ENCODE measurements at places on chromosomes 7 and 10.

GRCh38 chr10:119867317-119867716 lies 5.3 kb downstream of the MCMBP start:
- no peak for DNase-seq

GRCh38 chr10:75449382-75450074 lies 18.1 kb downstream of the LRMDA start:
- no peak for DNase-seq

- DNase-seq, result no peak
Measured at GRCh38 chr10:15321431-15322341, 49.4 kb downstream of the FAM171A1 start.

- DNase-seq, result peak; percentile 50
Measured at GRCh38 chr10:12448729-12449391, 99.5 kb downstream of the CAMK1D start.

- no peak for DNase-seq
Measured at GRCh38 chr7:83065714-83066113, 97.0 kb downstream of the PCLO start.

DNA sequence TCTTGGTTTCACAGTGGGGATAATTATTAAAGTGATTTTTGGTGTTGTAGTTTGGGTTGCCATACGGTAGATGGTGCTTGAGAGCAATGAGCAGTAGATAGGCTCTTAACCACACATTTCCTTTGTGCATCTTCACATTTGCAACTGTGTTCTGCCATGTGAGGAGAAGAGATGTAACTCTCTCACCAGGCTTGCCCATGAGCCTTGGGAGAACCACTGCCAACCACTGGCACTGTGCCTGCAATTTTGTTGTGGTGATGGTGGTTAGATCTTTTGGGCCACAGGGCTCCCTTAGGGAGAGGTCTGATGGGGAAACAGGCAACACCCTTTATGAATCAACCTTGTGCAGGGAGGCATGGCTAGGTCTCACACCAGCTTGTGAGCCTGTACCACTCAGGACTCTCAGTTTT lies 204.3 kb downstream of the CCDC7 start:
- no peak for DNase-seq

DNA sequence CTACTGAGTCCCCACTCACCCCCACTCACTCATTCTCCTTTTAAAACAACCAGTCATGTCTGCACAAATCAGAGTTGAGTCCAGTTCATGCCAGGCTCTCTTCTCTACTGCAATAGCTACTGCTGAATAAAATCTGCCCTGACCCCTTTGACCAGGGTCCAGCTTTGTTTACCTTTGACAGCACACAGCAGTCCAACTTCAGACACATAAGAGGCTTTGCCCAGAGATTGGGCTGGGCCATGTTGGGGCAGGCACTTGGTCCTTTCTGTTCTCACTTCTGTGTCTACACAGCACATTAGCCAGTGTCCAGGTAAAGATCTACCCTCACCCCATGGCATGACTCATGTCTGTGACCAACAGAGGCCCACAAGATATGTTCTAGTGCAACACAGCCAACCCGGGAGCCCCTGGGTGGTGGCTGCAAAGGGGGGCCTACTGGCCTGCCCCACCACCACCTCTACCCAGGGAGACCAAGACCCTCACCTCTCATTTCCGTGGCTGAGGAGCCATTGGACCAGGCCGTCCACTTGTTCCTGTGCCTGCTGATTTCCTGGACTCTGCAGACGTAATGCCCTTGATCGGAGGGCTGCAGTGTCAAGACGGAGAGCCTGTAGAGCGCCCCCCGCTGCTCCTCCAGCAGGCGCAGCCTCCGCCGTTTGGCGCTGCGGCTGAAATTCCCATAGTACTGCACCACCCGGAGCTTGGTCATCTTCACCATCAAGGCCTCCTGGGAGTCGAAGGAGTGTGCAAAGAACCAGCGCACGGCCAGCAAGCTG lies 8.0 kb downstream of the VSTM4 start:
- no peak for DNase-seq

GRCh38 chr7:139095194-139095659 lies 14.3 kb downstream of the ZC3HAV1 start:
- no peak for DNase-seq

DNA sequence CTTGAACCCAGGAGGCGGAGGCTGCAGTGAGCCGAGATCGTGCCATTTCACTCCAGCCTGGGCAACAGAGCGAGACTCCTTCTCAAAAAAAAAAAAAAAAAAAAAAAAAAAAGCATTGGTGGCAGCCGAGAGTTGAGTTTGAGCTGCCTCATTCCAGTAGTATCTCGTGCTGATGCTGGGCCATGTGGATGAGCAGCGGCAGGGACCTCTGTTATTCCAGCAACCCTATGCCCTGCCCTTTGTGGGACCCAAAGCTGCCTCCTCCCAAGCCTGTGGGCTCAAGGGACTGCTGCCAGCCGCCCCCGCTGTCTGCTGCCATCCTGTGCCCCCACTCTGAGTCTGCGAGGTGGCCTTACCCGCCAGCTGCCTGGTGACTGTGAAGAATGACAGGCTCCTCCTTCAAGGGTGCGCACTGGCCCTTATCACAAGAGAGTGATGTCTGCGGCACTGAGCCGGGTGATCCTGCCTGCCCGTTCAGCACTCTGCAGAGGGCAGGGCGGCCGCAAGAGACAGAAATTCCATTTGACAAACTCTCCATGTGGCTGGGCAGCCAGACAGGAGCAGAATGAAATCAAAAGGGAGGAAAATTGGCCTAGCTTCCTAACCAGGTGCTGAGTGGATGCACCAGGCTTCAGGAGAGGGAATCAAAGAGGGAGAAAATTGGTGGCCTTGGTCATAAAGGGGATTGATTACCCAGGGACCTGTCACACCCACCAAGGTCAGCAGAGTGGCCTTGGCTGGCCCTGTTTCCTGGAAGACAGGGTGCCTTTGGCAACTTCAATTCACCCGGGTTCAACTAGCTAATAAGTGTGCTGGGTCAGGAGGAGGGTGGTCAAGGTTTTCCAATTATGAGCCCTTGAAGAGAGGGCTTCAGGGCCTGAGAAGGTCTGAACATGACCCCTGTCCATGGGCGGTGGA lies 65.3 kb upstream of the ZMIZ1 start:
- no peak for DNase-seq

GRCh38 chr7:17743316-17743715 lies 197.0 kb downstream of the SNX13 start:
- DNase-seq, result no peak

DNA sequence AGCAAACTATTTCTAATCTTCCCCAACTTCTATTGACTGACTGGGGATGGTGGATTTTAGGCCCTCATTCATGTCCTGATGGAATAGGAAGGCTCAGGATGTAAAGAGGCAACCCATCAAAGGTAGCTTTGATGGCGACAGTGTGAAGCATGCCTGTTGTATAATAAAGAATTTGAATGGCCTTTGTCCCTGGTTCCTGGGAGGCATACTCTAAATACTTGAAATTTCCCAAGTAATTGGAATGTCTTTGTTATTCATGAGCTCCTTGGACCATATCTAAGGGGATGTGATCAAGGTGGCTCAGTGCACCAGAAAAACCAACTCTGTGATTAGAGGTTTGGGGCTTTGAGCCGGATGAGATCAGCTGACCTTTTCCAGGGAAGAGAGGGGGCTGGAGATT lies 264.5 kb upstream of the NEBL start:
- no peak for DNase-seq

GRCh38 chr10:71982269-71983178 lies 18.3 kb downstream of the CHST3 start:
- no peak for DNase-seq

- no peak for DNase-seq
Measured at GRCh38 chr7:18347170-18347569, 148.4 kb upstream of the HDAC9 start.

GRCh38 chr7:37359662-37360444 lies 88.8 kb downstream of the ELMO1 start:
- DNase-seq, result no peak

GRCh38 chr7:106841896-106842390 lies 23.1 kb upstream of the PIK3CG start:
- DNase-seq, result no peak

GRCh38 chr10:114854906-114855305 lies 33.3 kb downstream of the FHIP2A start:
- DNase-seq, result no peak

GRCh38 chr7:96045919-96046318 lies 273.6 kb downstream of the DYNC1I1 start:
- no peak for DNase-seq

DNA sequence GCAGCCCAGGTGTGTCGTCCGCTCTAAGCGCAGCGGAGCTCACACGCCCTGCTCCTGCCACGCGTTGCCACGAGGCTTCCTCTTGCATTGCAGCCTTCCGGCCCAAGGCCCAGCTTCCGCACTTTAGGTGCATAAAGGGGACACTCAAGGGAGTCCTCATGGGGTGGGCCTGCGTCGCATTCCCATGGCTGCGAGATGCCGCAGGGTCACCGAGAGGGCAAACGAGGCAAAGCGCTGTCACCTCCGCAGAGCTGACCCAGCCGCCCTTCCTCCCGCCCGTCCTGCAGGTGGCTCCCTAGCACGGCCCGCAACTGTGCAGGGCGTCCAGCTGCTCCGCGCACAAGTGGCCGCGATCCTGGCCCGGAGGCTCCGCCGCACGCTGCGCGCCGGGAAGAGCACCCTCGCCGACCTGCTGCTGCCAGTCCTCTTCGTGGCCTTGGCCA lies 283.5 kb downstream of the ABCA13 start:
- DNase-seq, result no peak

DNA sequence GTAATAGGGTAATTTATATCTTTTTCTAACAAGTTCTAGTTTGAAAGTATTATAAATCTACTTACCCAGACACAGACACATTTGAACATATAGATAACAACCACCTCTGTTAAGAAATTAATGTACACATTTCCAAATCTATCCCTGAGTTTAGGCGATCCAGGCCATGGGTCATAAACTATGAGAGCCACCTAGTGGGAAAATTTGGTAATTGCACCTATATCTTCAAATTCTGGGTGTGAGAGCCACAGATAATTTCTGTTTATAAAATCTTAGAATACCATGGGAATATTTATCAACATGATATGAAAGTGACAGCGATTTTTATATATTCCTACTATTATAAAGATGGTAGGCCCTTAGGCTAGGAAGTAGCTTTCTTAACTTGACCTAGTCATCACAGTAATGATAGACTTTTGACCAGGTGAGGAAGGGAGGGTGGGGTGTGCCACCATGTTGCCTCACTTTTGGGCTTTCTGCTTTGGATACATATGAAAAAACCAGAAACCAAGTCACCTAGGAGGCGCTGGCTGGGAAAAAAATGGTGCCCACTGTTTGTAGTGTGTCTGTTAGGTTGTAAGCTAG lies 8.0 kb upstream of the EPHA1 start:
- DNase-seq, result no peak

- DNase-seq, result no peak
Measured at GRCh38 chr7:26648554-26648953, 215.8 kb downstream of the SKAP2 start.

DNA sequence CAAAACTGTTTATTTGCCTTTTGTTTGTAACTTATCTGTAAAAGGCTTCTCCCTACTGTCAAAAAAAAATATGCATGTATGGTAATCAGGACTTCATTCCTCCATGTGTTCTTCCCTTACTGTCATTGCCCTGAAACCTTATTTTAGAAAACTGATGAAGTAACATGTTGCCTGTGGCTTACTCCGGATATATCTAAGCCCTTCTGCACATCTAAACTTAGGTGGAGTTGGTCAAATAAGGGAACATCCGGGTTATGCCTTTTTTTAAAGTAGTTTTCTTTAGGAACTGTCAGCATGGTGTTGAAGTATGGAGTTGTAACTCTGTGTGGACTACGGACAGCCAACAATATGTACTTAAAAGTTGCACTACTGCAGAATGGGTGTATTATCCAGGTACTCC lies 6.2 kb downstream of the SAR1A start:
- DNase-seq, result no peak

DNA sequence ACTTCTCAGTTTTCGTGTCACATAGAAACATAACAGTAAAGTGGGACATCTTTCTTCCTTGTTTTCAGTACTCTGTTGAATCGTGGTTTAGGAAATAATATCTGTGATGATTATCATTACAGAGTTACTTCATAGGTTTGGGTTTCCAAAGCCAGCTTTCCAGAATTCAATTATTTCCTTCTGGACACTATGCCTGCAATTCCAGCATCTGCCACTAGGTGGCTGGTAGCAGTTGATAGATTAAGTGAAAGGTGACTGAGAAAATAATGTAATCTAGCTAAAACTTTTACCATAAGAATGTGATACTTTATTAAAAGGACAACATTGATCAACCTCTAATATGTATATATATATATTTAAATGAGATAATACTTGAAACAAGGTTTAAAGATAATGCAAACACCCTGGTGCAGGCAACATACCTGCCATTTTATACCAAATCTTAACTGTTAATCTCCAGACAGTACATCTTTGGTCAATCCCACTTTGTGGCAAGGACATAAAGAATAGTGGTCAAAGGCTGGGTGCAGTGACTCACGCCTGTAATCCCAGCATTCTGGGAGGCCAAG lies 102.6 kb downstream of the SH3PXD2A start:
- no peak for DNase-seq

- no peak for DNase-seq
Measured at GRCh38 chr10:103413564-103413963, 17.1 kb downstream of the PDCD11 start.

- no peak for DNase-seq
Measured at GRCh38 chr7:152899548-152900109, 140.1 kb downstream of the ACTR3B start.
